Thoracic aorta (tissue), 2 donors: ENCODE measurements at places on chromosomes 7 and 10. TPM values are rescaled to one million over a fixed set of nuclear protein-coding genes. Genes with fewer than 3 reads are reported as not detected.

NEUROG3 gene
- total RNA-seq, result not detected

DGKI gene
- total RNA-seq, result 22.3 TPM

- no peak for DNase-seq
Observed at GRCh38 chr7:14381306-14381705, 391.8 kb upstream of the ETV1 start.

DNA sequence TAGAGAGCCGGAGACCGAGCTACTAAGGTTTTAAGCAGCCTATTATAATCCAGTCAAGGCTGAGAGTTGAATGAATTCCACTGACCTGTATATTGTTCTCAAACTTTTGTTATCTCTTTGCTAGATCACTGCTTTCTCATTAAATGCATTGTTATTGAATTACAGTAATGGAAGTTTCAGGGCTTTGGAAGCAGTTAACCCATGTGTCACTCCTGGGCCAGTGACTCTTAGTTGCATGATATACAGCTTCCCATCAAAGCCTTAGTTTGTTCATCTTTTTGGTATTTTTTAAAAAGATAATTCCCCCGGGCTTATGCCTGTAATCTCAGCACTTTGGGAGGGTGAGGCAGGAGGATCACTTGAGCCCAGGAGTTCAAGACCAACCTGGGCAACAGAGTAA lies 55.4 kb upstream of the KIAA1217 start:
- no peak for DNase-seq

- DNase-seq, result no peak
Observed at GRCh38 chr10:59678884-59679301, 30.8 kb downstream of the SLC16A9 start.
